ENCODE measurements at places on chromosomes 4 and X. TPM values are rescaled to one million over a fixed set of nuclear protein-coding genes. Genes with fewer than 3 reads are reported as not detected.

TACR3 gene
- total RNA-seq: not detected

TEC gene
- total RNA-seq: 1.9 TPM

PABPC5 gene
- not detected for total RNA-seq

TMPRSS11A gene
- total RNA-seq: not detected

XAGE1B gene
- total RNA-seq: 160 TPM

ZNF81 gene
- total RNA-seq: 6.4 TPM

TLR3 gene
- 0.39 TPM for total RNA-seq

PGAM4 gene
- 0.54 TPM for total RNA-seq

SULT1E1 gene
- total RNA-seq: not detected

UGT2B11 gene
- not detected for total RNA-seq

IL2 gene
- total RNA-seq: not detected

RPA4 gene
- 0.16 TPM for total RNA-seq

FGFBP1 gene
- 5.1 TPM for total RNA-seq
